ENCODE measurements at places on chromosomes 7 and 10. TPM values are rescaled to one million over a fixed set of nuclear protein-coding genes. Genes with fewer than 3 reads are reported as not detected.
A peak's percentile ranks its signal among the peaks of the same experiment; 100 is the strongest.

DNA sequence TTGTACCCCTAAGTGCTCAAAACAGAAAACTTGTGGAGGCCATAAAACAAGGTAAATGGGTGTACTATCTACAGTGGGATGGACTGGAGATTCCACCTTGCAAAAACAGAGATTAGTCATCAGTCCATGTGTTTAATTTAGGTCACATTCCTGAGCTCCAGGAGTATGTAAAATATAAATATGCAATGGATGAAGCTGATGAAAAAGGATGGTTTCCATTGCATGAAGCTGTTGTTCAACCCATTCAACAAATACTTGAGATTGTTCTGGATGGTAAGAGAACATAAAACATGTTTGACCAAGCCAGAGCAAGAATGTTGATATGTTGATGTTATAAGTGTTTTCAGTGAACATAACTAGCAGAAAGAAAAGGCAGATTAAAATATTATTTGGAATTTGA lies 14.6 kb downstream of the ASB15 start:
- H3K4me1 ChIP-seq: no peaks in the 10 kb centered on the region
- no peaks in the 10 kb centered on the region for H3K36me3 ChIP-seq

DNA sequence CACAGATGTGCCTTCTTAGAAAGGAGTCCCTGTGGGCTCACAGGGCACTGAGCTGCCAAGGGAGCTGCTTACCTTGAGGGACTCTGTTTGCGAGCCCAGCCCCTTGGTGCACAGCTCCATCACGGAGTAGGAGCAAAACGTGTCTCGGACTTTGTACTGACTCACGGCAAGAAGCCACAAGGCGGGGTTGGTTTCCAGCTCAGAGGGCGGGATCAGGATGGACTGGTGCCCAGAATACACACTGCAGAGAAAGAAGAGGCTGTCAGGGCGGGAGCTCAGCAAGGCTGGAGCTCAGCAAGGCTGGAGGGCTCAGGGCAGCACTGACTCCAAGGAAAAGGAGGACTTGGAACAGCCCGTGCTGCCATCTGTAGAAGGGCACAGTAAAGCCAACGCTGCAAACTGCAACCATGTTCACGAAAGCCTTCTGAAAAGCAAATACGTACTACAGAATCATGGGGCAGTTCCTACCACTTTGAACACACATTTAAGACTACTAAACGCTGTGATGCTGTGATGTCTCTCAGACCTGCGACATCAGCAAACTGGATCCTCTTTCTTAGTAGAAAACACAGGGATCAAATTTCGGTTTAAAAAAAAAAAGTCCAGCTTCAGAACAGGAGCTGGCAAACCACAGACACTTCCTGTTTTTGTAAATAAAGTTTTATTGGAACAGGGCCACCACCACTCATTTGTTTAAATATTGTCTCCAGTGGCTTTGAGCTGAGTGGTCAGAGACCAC lies 194.3 kb downstream of the ZMYND11 start:
- H3K36me3 ChIP-seq: peaks cover 26% of the 10 kb centered on the region
- H3K4me1 ChIP-seq: peaks cover 8% of the 10 kb centered on the region
- peak overlapping the region; percentile 84 for H3K27ac ChIP-seq

GRCh38 chr7:20193242-20193777 lies 23.9 kb downstream of the MACC1 start:
- no peaks in the 10 kb centered on the region for H3K4me1 ChIP-seq
- H3K27ac ChIP-seq: no peak overlapping the region
- no peaks in the 10 kb centered on the region for H3K27me3 ChIP-seq
- no peak overlapping the region for H3K4me3 ChIP-seq

GRCh38 chr7:85567983-85568382 lies 381.1 kb upstream of the SEMA3D start:
- no peaks in the 10 kb centered on the region for H3K36me3 ChIP-seq
- H3K4me1 ChIP-seq: no peaks in the 10 kb centered on the region
- H3K27ac ChIP-seq: no peak overlapping the region
- no peaks in the 10 kb centered on the region for H3K27me3 ChIP-seq
- H3K4me3 ChIP-seq: no peak overlapping the region
- DNase-seq: no peak

GRCh38 chr10:1963341-1963740 lies 226.0 kb upstream of the ADARB2 start:
- H3K4me3 ChIP-seq: no peak overlapping the region
- no peaks in the 10 kb centered on the region for H3K36me3 ChIP-seq
- H3K27me3 ChIP-seq: no peaks in the 10 kb centered on the region
- no peak for DNase-seq
- no peak overlapping the region for H3K27ac ChIP-seq

The LBX1 gene
- 3.3 TPM for total RNA-seq

GRCh38 chr10:33095867-33096815 lies 138.1 kb upstream of the ITGB1 start:
- peaks cover 2% of the 10 kb centered on the region for H3K4me1 ChIP-seq
- H3K27ac ChIP-seq: no peak overlapping the region
- H3K27me3 ChIP-seq: no peaks in the 10 kb centered on the region
- no peaks in the 10 kb centered on the region for H3K36me3 ChIP-seq
- no peak overlapping the region for H3K4me3 ChIP-seq

GRCh38 chr7:55588379-55588699 lies 16.0 kb upstream of the VOPP1 start:
- no peaks in the 10 kb centered on the region for H3K4me1 ChIP-seq
- DNase-seq: no peak
- no peak overlapping the region for H3K27ac ChIP-seq
- H3K36me3 ChIP-seq: no peaks in the 10 kb centered on the region
- H3K27me3 ChIP-seq: no peaks in the 10 kb centered on the region
- no peak overlapping the region for H3K4me3 ChIP-seq

DNA sequence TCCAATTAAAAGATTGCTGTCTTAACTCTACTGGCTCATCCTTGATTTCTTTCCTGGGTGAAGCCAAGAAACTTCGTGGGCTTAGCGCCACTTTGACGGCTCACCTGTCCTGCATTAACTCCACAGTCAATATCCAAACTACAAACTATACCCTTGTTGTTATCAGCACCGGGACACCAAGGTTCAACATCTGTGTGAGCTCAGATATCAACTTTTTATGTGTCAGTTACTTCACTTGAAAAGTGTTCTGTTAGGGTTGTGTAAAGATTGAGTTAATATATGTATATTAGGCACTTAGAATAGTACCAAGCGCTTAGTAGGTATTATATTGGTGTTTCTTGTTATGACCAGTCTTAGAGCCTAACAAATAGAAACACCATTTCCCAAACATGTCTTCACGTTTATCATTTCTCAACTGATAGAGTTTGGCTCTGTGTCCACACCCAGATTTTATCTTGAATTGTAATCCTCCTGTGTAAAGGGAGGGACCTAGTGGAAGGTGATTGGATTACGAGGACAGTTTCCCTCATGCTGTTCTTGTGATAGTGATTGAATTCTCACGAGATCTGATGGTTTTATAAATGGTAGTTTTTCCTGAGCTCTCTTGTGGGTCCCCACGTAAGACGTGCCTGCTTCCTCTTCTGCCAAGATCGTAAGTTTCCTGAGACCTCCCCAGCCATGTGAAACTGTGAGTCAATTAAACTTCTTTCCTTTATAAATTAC lies 19.0 kb upstream of the ST8SIA6 start:
- no peak overlapping the region for H3K27ac ChIP-seq
- no peak for DNase-seq
- H3K27me3 ChIP-seq: no peaks in the 10 kb centered on the region
- H3K36me3 ChIP-seq: no peaks in the 10 kb centered on the region
- no peaks in the 10 kb centered on the region for H3K4me1 ChIP-seq

The BTBD16 gene
- 0.27 TPM for total RNA-seq

The THSD7A gene
- 3.8 TPM for total RNA-seq

GRCh38 chr10:58827381-58827780 lies 314.7 kb downstream of the BICC1 start:
- no peaks in the 10 kb centered on the region for H3K27me3 ChIP-seq
- no peaks in the 10 kb centered on the region for H3K36me3 ChIP-seq
- DNase-seq: no peak
- no peak overlapping the region for H3K27ac ChIP-seq
- no peak overlapping the region for H3K4me3 ChIP-seq

DNA sequence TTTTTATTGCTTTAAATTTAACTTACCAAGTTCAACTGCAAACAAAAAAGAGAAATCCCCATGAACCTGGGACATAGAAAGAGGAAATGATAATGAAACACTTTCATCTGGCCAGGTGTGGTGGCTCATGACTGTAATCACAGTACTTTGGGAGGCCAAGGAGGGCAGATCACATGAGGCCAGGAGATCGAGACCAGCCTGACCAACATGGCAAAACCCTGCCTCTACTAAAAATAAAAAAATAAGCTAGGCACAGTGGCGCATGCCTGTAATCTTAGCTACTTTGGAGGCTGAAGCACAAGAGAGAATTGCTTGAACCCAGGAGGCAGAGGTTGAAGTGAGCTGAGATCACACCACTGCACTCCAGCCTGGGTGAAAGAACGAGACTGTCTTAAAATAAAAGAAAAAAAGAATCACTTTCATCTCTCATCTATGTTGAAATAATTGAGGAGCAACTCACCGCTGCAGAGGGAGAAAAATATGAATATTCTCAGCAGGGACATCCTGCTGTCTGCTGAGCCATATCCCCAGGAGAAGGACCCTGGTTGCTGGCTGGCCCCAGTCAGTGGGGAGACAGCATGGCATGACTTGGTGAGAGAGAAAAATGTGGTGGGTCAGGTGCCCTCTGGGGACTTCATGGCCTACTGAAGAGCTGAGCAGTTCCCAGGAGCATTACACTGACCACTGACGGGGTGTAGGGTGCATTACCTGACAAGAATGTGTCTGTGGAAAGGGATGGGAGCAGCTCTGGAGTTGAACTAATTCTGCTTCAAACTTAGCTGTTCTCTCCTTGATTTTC lies 22.8 kb upstream of the TARP start:
- H3K27me3 ChIP-seq: peaks cover under 1% of the 10 kb centered on the region
- no peaks in the 10 kb centered on the region for H3K36me3 ChIP-seq
- DNase-seq: no peak
- H3K27ac ChIP-seq: no peak overlapping the region
- no peaks in the 10 kb centered on the region for H3K4me1 ChIP-seq
- no peak overlapping the region for H3K4me3 ChIP-seq

DNA sequence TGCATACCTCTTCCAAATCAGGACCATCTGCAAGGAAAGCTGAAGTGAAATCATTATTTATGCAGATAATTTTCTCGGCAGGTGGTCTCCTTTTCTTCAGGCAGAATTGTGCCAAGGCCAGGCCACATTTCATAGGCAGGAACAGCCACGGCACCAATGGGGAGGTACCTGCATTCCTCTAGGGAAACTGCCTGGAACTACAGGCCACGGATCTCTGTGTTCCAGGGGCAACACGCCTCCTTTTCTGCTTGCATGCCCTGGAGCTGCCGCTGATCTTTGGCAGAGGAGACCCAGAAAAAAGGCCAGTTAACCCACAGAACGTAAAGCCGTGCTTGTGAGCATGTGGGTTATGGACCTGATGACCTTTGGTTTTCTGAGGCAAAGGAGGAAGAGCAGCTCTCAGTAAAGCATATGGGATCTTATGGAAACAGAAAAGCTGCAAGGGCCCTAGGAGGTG lies 111.2 kb upstream of the KIAA1217 start:
- no peak overlapping the region for H3K4me3 ChIP-seq
- peak; percentile 33 for DNase-seq
- H3K27me3 ChIP-seq: no peaks in the 10 kb centered on the region
- no peak overlapping the region for H3K27ac ChIP-seq
- no peaks in the 10 kb centered on the region for H3K4me1 ChIP-seq
- H3K36me3 ChIP-seq: no peaks in the 10 kb centered on the region

DNA sequence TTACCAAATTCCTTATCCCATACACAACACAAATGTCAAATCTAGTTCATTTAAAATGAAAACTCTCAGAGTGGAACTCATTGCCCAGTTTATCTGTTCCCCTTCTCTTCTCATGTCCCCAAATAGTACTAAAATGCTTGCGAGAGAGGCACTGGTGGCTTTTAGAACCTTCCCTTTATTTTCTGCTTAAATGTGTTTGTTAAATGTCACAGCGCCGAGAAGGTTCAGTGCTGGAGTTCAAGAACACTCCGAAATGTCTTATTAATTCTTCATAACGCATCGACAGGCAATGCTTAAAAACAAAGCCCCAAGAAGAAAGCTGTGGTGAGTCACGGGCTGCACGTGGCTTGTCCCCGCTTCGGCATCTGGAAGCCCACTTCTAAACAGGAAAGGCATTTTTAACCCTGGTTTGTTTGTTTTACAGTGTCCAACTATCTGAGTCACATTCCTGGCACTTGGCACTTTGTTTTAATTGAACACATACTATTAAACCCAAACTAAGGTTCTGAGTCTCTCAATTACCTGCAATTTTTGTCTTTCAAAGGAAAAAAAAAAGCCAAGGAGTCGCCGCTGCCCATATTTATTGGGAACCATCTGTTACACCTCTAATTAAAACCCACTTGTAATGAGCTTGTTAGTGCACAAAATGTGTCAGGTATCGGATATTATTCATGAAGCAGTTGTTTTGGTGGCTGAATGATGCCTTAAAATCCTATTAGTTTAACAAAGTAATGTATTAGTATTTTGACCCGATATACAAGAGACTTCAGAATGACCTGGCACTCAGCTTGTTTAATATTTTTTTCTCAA lies 49.9 kb upstream of the MGMT start:
- H3K4me3 ChIP-seq: no peak overlapping the region
- H3K27ac ChIP-seq: peak overlapping the region; percentile 80
- DNase-seq: peak; percentile 73
- H3K27me3 ChIP-seq: peaks cover 4% of the 10 kb centered on the region
- H3K36me3 ChIP-seq: no peaks in the 10 kb centered on the region
- H3K4me1 ChIP-seq: peaks cover 33% of the 10 kb centered on the region

The GALNT17 gene
- total RNA-seq: 27.0 TPM

The TRPV5 gene
- total RNA-seq: 0.04 TPM

GRCh38 chr10:132888898-132889490 lies 53.4 kb downstream of the CFAP46 start:
- H3K4me1 ChIP-seq: peaks cover 25% of the 10 kb centered on the region
- peaks cover 23% of the 10 kb centered on the region for H3K27me3 ChIP-seq
- no peak overlapping the region for H3K4me3 ChIP-seq
- H3K36me3 ChIP-seq: no peaks in the 10 kb centered on the region
- H3K27ac ChIP-seq: no peak overlapping the region
- no peak for DNase-seq

GRCh38 chr7:39838326-39838725 lies 111.7 kb upstream of the CDK13 start:
- DNase-seq: peak; percentile 50
- peaks cover 17% of the 10 kb centered on the region for H3K27me3 ChIP-seq
- no peaks in the 10 kb centered on the region for H3K36me3 ChIP-seq
- no peak overlapping the region for H3K4me3 ChIP-seq
- H3K4me1 ChIP-seq: peaks cover 5% of the 10 kb centered on the region

- no peaks in the 10 kb centered on the region for H3K27me3 ChIP-seq
- H3K36me3 ChIP-seq: no peaks in the 10 kb centered on the region
- H3K4me1 ChIP-seq: no peaks in the 10 kb centered on the region
- DNase-seq: no peak
- H3K4me3 ChIP-seq: no peak overlapping the region
- H3K27ac ChIP-seq: no peak overlapping the region
Observed at GRCh38 chr7:111711426-111712065, 149.3 kb upstream of the IMMP2L start.

GRCh38 chr7:158447506-158448171 lies 140.0 kb downstream of the PTPRN2 start:
- no peak overlapping the region for H3K27ac ChIP-seq
- no peaks in the 10 kb centered on the region for H3K27me3 ChIP-seq
- DNase-seq: no peak
- H3K36me3 ChIP-seq: no peaks in the 10 kb centered on the region
- H3K4me3 ChIP-seq: no peak overlapping the region
- H3K4me1 ChIP-seq: no peaks in the 10 kb centered on the region

The CALHM1 gene
- total RNA-seq: not detected

Data from muscle of leg (tissue), 16 donors.